ENCODE measurements at places on chromosomes 7 and 10.

GRCh38 chr7:47362984-47363383 lies 218.9 kb downstream of the TNS3 start:
- no peak for DNase-seq

DNA sequence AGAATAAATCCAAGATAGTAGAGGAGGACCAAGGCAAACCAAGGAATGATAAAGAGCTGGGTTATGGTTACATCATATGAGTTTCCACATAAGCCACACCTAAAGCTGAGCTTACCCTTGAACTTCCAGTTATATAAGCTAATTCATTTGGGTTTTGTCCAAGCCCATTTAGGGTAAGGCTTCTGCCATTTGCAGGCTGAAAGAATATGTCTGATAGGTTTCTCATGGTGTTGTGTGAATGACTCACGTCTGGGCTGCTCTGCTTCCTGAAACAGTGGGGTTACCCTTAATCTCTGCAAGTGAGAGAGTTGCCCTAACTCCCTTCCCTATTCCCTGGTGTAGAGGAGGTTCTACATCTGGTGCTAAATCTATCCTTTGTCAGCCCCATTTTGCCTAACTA lies 60.8 kb downstream of the PTTG1IP2 start:
- no peak for DNase-seq

DNA sequence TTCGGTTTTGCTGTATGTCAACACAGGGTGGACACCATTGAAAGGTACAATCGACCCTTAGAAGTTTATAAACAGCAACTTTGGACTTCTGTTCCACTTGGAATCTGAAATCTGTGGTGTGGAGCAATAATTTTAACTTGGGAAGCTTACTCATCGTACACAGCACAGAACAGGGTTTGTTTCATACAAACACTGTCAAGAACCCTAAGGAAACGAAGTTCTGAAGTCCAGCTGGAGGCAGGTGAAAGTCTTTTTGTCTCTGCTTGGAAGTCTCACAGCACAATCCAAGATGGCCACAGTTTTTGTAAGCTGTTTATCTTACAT lies 31.5 kb downstream of the NMT2 start:
- DNase-seq = no peak

- no peak for DNase-seq
These were observed 758.9 kb downstream of the GRM8 start for GRCh38 chr7:126493801-126494200.

DNA sequence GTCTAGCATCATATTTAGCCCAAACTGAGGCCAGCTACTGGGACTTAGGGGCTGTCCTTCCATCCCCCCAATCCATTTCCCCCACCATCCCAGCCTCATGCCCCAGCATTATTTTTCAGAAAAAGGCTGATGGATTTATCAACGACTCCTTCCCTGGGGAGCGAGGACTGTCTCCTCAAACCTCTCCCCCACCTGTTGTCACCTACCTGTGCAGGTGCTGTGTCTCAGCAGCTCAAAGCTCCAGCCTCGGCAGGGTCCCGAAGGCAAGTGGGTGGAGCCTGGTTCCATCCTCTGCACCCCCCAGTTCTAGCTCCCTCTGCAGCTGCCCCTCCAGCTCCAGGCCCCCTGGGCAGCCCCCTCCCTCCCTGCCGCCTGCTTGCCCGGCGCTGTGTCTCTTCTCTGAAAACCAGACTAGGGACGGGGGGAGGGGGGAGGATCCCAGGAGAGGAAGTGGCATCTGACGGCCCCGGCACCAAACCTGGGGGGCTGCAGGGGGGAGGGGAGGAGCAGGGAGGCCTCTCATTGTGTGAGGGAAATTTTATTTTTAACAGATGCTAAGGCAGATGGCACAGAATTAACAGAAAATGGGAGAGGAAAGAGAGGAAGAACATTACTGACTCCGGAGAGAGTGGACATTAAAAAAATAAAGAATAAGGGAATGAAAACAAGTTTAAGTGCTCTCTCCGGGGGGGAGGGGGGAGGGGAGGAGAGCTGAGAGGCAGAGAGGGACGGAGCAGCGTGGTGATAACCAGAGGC lies 61.7 kb upstream of the PAX2 start:
- DNase-seq = no peak

DNA sequence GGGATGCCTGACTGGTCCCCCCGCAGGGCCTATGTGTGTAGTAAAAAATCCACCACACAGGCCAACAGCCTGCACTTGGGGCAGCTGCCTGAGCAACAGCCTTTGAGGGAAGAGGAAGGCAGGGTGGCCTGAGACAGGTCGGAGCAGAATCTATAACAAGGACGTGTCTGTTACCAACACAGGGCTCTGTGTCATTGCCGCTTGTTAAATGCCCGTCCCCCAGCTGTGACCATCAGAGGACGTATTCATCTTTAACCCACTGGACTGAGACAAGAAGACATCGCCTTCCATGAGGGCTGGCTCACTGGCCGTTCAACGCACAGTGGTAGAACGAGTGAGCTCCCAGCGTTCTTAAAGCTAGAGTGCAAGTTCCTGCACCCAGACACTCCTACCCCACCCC lies 7.8 kb downstream of the PDIA4 start:
- DNase-seq = no peak

- no peak for DNase-seq
These were observed 254.6 kb downstream of the PTEN start for GRCh38 chr10:88117869-88118632.

GRCh38 chr7:92359801-92360200 lies 87.5 kb upstream of the GATAD1 start:
- DNase-seq = no peak

DNA sequence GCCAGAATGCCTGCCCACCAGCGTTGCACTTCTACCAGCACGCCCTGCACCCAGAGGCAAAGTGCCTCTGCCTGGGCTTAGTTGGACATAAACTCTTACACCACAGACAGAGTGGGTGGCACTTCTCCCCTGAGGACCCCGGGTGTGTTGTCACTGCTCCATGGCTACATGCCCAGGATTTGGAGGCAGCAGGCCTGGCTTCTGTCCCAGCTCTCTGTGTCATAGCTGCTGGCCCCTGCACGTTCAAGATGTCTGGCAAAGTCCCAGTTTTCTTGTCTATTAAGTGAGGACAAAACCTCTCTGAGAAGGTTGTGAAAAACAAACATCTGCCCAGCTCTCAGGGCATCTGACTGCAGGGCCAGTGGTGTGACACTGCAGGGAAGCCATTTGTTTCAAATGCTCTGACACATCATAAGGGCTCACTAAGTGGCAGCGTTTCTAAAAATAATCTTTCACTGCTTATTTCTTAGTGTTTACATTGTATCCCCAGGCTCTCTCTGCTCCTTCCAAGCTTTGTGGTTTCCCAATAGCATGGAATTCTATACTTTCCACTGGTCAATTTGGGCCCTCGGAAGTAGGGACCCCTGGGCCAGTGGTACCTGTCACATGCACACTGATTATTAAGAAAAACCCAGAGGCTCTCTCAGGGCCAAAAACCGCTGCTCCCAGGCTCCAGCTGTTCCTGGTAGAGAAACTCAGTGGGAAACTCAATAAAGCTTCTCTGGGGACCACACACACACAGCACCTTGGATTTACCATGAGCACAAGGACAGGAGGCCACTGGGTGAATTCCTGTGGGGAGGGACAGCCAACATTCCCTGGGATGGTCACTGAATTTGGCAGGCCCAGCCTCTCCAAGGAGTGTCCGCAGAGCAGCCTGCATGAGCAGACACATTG lies 86.2 kb upstream of the ANLN start:
- no peak for DNase-seq

GRCh38 chr10:125057158-125058001 lies 103.0 kb downstream of the CTBP2 start:
- no peak for DNase-seq

All from activated T-helper 9 cell treated with anti-CD3 and anti-CD28 coated beads, Interleukin-2, amount 50 U/mL, for 16 hours (primary cell).